ENCODE measurements at places on chromosomes 13 and 19.

DNA sequence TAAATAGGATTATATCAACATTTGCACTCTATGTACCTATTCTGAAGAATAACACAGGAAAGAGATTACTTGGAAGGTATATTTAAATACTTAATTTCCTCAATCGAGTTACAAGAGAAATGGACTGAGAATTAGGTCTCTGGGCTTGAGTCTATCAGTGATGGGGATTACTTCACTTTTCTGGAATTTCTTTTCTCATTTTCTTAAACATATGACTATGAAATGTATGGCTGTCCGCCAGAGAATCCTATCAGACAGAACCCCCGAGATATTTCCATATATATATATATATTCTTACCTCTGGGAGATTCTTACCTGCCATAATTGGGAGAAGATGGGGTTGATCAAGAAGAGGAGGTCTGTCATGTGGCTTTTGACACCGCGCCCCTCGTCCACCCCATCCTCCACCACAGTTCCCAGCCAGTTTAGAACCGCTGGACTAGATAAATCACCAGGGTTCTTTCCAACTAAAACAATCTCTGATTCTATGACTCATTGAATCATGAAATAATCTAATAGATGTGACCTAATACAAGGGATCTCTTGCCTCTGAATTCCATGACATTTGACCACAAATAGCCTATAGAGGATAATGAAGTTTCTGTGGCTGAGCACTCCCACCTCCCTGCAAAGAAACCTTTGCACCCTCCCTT lies 231.3 kb downstream of the TBC1D4 start:
- no peak for DNase-seq
- no peaks in the 10 kb centered on the region for H3K27me3 ChIP-seq
- no peaks in the 10 kb centered on the region for H3K36me3 ChIP-seq
- no peak overlapping the region for H3K4me3 ChIP-seq
- H3K4me1 ChIP-seq = no peaks in the 10 kb centered on the region

DNA sequence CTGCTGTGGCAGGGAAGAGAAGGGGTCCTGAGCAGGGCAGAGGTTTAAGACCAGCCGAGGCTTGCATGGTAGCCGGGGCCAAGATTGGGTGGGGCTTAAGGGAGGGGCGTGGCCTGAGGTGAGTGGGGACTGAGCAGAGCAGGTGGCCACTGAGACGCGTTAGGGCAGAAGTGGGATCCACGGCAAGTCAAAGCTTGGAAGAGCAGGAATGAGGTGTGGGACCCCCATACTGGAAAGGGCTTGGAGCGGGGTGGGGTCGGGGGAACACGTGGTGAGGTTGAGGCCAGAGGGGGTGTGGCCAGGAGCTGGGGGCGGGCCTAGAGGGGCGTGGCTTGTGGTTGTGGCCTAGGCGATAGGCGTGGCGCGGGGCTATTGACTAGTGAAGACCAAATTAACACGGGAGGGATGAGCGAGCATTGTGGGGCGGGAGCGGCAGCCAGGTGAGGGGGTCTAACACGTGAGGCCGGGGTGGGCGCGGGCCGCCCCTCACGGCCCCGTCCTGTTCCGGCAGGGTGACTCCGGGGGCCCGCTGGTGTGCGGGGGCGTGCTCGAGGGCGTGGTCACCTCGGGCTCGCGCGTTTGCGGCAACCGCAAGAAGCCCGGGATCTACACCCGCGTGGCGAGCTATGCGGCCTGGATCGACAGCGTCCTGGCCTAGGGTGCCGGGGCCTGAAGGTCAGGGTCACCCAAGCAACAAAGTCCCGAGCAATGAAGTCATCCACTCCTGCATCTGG lies 3.3 kb downstream of the CFD start:
- no peak overlapping the region for H3K4me3 ChIP-seq
- no peak overlapping the region for H3K27ac ChIP-seq
- no peaks in the 10 kb centered on the region for H3K36me3 ChIP-seq
- no peaks in the 10 kb centered on the region for H3K4me1 ChIP-seq

- no peak for DNase-seq
- no peaks in the 10 kb centered on the region for H3K4me1 ChIP-seq
- H3K4me3 ChIP-seq = no peak overlapping the region
- H3K36me3 ChIP-seq = no peaks in the 10 kb centered on the region
These were observed 29.1 kb downstream of the CUL4A start for GRCh38 chr13:113238536-113238935.

DNA sequence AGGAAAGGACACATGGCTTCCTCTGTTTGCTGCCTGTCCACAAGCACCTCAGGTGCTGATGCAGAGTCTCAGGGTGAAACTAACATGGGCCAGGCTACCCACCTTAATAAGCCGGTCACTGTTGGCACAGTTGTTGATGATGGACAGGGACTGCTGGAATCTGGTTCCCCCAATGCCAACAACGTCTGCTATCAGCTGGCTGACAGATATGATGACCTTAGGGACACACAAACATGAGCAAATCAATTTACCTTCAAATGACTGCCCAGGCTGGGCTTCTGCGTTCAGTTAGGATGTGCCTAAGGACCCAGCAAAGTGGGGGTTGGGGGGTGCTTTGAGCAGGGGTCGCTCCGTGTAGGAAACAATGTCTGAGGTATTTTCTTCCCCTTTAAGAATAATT lies 77.1 kb upstream of the SLC15A1 start:
- no peaks in the 10 kb centered on the region for H3K36me3 ChIP-seq
- H3K27ac ChIP-seq = no peak overlapping the region
- no peak overlapping the region for H3K4me3 ChIP-seq
- H3K27me3 ChIP-seq = no peaks in the 10 kb centered on the region
- no peak for DNase-seq

- no peak overlapping the region for H3K4me3 ChIP-seq
- no peaks in the 10 kb centered on the region for H3K36me3 ChIP-seq
- H3K4me1 ChIP-seq = no peaks in the 10 kb centered on the region
These were observed 446.4 kb downstream of the COG6 start for GRCh38 chr13:40101708-40102359.
